T-helper 22 cell (primary cell): ENCODE measurements at places on chromosomes 11 and 22.

DNA sequence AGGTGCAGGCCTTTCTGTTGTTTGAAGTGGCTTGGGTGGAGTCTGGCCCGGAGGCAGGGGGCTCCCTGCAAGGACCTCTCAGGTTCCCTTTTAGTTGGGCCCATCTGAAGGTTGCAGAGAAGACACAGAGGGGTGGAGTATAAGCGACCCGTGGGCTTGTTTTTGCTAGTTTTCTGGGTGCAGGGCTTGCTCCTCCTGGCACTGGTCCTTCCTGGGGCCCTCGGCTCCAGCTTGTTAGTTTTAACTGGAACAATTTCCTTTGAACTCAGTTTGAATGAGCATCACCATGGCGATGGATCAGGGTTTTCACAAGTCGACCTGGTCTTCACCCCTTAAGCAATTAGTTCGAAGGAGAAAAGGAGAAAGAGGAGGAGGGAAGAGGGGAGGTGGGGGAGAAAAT is 28.5 kb upstream of the OAF start:
- no peak for DNase-seq

DNA sequence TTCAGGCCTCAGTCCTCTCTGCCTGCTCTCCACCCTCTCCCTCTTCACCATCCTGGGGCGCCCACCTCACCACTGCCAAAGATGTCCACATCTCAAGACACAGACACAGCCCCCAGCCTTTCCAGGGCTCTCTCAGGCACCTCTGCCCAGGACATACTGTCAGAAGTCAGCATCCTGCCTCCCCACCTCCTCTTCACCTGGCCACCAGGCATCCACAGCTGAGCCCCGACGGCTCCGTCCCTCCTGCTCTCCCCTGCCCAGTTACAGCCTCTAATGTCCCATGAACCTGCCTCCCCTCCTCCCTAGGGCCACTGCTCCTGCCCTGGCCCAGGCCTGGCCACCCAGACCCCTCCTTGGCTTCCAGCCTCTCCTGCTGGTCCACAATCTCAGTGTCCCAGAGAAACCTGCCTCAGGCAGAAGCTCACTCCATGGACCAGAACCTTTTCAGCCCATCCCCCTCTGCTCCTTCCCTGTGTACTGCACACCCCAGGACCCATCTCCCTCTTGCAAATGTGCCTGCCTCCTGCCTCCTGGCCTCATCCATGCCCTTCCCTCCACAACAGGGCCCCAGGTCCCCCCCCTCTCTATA is 3.2 kb downstream of the LTBP3 start:
- no peak for DNase-seq

GRCh38 chr11:112841729-112842128 is 119.5 kb upstream of the NCAM1 start:
- DNase-seq = no peak

- no peak for DNase-seq
Observed at GRCh38 chr11:30377347-30377746, 54.4 kb downstream of the ARL14EP start.

DNA sequence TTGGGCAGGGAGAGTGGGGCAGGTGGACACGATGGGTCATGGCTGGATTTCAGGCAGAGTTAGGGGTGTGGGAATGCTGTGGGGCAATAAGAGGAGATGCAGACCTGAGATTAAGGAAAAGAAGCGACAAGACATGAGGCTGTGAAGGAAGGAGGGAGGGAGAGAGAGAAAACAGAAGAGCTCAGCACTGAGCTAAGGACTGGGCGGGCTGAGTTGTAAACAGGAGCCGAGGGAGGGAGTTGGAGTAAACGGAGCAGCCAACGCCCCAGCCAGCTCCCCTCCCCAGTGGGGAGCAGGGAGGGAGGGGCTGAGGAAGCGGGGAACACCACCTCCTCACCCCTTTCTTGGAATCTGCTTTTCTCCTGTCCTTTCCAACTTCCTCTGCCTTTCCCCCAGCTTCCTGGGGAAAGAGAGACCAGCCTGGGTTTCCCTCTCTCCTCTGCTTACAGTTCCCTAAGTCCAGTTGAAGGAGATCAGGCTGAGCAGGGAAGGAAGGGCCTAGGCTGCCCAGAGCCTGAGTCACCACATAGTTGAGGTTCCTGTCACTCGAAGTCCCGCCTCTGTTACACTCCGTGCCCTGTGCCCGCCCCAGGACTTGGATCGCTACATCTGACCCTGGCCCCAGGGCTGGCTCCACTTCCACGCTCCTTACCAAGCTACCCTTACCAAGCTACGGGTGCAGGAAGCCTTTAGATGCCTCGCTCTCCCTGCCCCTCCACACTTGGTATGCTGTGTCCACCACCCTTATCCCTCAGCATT is 6.7 kb upstream of the AHNAK start:
- no peak for DNase-seq

GRCh38 chr11:93285430-93285829 is 45.1 kb upstream of the DEUP1 start:
- DNase-seq = no peak

DNA sequence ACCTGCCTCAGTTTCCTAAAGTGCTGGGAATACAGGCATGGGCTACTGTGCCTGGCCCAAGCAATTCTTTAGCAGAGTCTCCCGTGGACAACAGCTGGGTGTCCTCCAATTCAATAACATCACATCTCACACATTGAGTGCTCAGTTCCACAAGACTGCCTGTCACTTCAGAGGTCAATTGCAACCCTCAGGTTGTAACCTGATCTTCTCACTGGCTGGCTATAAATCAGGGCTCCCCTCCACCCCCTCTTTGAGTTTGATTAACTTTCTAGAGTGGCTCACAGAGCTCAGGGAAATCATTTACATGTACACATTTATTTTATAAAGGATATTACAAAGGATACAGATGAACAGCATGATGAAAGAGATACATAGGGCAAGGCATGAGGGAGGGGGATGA is 68.1 kb downstream of the MCHR1 start:
- no peak for DNase-seq
